ENCODE measurements at places on chromosomes 12 and 14.
A peak's percentile ranks its signal among the peaks of the same experiment; 100 is the strongest.

DNA sequence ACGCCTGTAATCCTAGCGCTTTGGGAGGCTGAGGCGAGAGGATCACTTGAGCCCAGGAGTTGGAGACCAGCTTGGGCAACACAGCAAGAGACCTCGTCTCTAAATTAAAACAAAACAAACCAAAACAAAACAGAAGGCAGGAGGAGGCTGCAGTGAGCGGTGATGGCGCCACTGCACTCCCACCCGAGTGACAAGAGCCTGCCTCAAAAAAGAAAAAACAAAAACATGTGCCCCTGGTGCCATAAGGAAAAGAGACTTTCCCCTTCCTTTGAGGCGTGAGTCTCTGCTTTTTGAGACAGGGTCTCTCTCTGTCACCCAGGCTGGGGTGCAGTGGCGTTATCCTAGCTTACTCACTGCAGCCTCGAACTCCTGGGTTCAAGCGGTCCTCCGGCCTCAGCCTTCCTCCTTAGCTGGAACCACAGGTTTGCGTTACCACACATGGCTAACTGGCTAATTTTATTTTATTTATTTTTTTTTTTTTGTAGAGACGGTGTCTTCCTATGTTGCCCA lies 9.0 kb upstream of the EAPP start:
- no peak for DNase-seq

GRCh38 chr14:25570483-25570882 lies 520.5 kb upstream of the STXBP6 start:
- DNase-seq, result no peak

DNA sequence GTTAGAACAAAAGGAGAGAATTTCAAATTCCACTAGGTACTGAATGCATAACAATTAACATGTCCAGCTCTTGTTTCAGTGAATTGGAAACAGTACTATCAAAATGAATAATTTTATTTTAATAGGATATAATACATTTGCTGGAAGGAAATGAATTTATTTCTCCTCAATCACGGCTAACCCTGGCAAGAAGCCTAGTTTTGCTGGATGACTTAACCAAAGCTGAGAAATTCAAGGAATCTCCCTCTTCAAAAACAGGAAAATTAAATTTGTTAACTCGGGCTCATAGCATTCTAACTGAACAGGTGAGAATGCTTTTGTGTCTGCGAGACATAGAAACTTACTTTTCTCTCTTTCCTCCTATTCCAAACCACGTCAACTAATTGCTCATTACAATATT lies 163.5 kb upstream of the NEDD1 start:
- DNase-seq, result no peak

DNA sequence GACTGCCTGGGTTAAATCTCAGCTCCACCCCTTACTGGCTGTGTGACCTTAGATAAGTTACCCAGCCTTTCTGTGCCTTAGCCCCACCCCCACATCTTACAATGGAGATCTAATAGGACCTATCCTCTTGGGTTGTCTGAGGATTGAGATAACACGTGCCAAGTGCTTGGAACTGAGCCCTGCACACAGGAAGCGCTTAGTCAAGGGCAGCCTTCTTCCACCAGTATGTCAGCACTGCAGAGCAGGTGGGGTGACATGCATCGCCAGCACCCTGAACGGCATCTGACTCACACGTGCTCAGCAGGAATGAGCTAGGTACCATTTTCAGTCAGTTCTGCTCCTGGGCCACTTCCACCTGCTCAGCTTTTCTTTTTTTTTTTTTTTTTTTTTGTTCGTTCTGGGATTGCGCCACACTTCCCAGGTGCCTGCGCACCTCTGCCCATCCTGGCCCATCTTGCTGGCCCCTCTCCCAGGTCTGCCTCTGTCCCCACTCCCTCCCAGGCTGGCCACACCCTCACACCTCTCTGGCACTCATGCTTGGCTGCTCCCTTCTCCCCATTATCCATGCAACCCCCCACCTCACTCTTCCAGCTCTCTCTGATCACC lies 19.6 kb downstream of the LGMN start:
- no peak for DNase-seq

DNA sequence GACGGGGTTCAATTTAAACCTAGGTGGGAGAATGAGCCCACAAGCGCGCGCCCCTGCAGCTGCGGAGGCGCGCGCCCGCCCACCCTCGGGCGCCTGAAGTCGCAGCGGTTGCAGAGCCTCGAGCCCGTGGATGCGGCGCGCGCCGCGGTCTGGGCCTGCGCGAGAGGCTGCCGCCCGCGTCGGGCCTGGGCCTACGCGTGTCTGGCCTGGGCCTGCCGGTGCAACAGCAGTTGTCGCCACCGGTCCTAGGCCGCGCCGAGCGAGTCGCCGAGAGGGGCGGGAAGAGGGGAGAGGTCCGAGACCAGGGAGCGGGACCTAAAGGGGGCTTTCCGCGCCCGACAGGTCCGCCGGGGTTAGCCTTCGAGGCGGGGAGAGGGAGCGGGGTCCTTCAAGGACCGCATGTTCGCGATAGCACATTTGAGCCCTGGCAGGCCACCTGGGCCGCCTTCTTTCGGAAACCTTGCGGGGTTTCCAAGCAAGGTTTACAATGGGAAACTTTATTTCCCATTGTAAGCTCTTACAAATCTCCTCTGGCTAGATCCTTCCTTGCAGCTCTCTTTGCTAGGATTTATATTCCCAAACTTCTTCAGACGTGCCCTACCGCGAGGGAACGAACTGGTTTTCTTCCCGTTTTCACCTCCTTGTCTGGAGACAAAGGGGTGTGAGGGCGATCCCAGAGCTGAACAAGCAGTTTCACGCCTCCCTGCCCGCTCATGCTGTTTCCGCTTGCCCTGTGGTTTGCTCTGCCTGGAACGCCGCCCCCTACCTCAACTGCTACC lies 6.8 kb downstream of the SIX6 start:
- no peak for DNase-seq

DNA sequence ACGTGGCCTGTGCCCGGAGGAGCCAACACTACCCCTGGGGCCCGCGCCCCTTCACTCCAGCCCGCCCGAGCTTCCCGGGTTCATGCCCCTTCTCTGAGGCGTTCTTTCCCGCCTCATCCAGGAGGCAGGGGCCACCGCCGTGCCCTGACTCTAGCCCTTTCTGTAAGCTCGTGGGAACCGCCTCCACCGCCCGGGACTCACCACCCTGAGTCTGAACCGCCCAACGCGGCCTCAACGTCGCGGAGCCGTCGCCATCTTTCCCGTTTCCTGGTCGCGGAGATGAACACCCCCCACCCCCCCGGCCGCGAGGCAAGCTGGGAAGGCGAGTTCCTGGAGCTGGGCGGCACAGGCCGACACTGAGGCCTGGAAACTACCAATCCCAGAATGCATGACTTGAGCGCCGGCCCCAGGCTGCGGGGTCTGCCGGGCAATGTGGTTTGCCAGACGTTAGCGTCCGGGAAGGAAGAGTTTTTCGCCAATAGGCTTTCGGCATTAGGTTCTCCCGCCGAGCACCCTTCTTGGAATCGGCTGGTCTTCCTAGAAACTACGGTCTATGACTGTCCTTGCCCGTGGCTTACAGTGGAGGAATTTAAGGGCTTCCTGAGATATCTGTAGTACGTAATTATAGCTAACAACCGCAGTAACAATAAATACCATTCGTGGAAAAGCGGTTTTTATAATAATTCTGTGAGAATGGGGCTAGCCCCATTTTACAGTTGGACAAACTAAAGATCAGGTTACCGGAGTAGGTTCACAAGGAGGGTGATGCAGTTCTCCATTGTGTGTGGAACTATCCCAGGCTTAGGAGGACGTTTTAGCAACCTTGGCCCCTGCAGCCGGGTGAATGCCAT lies at the start of gene DDX23:
Gene DDX23, minus strand, starts transcription at position 281 of the 851 bp plus-strand sequence. CDS start 6,381 bp downstream, outside the sequence.
- peak; percentile 98 for DNase-seq

DNA sequence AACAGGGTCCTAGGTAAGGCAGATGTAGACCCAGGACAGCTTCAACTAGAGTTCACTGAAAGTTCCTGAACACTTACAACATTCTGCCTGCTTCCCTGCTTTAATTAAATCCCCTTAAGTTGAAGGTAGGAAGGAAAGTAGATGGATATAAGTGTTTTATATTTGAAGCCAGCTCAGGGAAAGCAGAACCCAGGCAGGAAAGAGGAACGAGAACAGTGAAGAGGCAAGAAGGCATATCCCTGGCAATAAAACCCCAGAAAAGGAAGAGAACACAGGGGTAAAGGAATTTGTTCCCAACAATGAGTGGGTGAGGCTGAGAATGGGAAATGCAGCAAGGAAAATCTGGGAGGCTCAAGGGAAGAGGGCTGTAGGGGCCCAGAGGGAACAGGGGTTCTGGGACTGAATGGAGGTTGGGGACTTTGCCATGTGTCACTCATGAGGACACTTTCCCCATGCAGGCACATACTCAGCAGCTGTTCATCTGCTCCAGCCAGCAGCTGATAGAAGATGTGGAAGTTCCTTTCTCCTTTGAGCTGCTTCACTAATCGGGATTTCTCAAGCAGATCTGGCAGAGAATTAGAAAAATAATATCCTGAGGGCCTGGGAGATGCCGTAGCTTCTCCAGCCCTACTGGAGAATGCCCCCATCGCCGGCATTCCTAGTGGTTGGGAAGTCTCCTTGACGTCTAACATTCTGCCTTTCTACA lies 3.7 kb downstream of the MYO1A start:
- DNase-seq, result no peak

- DNase-seq, result no peak
These were observed 956.6 kb downstream of the LRFN5 start for GRCh38 chr14:42563313-42563712.

DNA sequence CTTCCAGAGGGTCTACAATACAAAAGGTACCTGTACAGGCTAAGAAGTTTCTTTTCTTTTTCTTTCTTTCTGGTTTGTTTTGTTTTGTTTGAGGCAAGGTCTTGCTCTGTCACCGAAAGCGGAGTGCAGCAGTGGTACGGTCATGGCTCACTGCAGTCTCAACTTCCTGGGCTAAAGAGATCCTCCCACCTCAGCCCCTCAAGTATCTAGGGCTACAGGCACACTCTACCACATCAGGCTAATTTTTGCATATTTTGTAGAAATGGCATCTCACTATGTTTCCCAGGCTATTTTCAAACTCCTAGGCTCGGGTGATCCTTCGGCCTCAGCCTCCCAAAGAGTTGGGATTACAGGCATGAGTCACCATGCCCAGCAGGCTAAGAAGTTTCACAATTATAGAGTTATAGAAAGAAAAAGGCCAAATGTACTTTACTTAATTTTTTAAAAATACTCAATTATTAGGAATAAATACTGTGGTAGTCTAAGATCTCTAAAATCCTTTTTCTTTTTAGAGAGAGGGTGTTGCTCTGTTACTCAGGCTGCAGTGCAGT lies 3.0 kb upstream of the PIGH start:
- DNase-seq, result no peak

DNA sequence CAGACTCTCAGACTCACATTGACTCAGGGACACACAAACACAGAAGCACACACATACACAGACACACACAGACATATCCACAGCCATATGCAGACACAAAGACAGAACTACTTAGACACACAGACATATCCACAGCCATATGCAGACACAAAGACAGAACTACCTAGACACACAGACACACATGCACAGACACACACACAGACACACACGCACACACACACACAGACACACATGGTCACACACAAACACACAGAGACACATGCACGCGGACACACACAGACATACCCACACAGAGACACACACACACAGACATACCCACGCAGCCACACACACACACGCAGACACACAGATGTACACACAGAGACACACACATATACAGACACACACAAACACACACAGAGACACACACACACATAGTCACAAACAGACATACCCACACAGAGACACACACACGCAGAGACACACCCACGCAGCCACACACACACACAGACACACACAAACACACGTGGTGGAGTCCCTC lies 25.7 kb downstream of the SERPINA1 start:
- no peak for DNase-seq

DNA sequence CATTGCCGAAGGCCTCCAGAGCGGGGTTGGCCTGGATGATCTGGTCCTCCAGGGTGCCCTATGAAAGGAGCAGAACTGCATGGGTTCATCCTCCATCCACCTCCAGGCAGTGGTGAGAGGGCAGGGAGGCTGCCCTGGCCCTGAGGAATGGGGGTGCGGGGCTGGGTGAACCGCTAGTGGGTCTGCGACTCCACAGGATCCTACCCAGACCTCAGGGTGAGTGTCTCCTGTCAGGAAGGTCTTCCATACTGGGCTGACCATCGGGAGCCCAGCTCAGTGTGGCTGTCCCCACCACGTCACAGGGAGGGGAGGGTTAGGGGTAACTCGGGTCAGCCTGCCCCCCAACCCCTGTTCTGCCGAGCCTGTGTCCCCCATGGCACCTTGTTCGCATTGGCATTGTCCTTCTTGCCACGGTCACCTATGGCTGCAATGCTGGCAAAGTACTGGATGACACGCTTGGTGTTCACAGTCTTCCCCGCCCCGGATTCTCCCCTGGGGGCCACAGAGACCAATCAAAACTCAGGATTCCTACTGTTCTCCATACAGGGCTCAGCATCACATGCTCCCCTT lies 3.7 kb downstream of the MYH6 start:
- no peak for DNase-seq

DNA sequence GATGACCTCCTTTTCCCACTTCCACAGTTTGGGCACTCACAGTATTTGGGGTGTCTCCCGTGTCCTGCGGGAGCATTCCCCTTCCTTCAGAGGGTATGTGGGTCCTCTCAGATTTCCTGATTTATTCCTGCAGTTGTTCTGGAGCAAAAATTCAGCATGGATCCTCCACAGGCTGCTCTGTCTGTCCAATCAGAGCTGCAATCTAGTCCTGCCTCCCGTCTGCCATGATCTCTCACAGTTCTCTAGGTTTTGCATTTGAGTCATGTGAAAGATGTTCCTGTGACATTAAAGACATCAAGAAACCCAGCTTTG lies 435.9 kb downstream of the TMTC2 start:
- no peak for DNase-seq

GRCh38 chr14:32078023-32078857 lies 1.1 kb downstream of the ARHGAP5 start:
- DNase-seq, result peak; percentile 57

DNA sequence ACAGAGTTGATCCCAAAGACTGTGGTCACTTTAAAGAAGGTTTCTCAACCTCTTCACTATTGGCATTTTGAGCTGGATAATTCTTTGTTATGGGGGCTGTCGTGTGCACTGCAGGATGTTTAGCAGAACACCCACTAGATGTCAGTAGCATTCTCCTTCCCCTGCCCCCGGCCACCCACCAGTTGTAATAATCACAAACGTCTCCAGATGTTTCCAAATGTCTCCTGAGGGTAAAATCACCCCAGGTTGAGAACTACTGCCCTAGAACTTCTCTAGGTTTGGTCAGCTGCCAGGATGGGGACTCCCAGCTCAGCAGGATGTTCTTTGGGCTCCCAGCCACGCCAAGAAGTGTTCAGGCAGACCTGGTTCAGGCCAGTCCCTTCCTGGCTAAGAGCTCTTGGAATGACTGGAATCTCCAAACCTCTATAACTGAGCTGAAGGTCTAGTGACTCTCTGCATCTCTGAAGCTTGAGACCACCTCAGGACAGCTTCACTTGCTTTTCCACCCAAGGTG lies 12.5 kb upstream of the AJUBA start:
- peak; percentile 61 for DNase-seq

DNA sequence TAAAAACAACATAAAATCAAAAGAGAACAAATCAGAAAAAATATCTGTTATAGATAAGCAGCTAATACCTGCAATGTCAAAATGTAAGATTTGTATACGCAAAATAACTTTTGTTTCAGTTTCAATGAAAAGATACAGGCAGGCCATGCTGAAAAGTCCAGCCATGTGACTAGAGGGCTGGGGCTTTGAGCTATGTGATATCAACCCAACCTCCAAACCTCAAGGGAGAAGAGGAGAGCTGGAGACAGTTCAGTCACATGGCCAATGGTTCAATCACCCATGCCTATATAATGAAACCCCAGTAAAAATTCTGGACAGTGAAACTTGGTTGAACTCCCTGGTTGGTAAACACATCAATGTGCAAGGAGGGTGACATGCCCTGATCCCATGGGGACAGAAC lies 5.3 kb downstream of the COX16 start:
- DNase-seq, result no peak

All from Ammon's horn (tissue), 1 donor.